ENCODE measurements at places on chromosomes 2 and 18.

GRCh38 chr18:47779381-47779780, 151.1 kb downstream of the SMAD2 start:
- DNase-seq = no peak

DNA sequence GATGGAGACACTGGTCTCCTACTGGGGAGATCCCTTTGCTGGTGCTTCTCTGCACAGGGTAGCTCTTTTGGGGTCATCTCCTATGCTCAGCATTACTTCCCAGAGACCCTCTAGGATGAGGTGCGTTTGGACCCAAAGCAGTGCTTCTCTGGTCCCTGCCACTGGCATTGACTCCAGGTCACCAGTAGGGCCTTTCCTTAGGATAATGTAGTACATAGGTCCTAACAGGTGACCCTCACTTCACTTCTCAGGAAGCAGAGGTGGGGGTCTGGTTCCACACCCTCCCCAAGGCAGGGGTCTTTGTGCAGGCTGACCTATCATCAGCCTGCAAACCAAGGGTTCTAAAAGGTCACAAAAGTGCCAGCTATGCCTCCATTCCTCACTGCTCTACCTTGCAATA, 145.8 kb upstream of the HS6ST1 start:
- DNase-seq = no peak

GRCh38 chr2:230582851-230583283, 129.8 kb upstream of the CAB39 start:
- DNase-seq = no peak

DNA sequence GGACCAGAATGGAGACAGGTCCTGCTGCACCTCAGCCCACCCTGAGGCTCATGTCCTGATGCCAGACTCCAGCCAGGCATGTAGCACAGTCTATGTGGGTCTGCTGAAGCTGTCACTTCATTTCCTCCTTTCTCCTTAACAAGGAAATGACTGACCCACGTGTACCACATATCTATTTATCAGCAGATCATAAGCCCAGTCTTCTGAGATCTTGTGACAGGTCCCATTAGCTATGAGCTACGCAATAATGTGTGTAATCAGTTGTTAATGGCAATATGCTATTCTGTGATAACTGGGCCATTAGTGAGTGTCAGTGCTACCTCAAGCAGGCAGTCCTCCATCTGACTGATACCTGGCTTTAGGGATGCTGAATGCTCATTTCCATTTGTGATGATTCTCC, 615.3 kb downstream of the BCL11A start:
- DNase-seq = no peak

- no peak for DNase-seq
Measured at GRCh38 chr2:109398366-109399015, 215.3 kb downstream of the SEPTIN10 start.

DNA sequence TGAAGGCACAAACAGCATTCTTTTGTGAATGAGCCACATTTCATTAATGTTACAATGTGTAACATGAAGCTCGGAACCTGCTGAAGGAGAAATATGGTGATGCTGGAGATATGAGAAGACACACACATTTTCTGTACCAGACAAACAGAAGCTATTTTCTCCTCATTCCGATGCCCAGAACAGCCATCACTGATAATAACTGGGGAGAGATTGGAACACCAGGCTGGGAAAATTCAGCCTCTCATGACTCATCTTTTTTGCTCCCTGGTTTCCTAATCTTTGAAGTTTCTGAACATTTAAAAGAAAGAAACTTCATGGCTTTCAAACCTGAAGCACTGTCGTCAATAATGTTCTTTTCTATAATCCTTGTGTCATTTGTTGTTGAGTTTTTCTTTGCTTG, 110.9 kb downstream of the LYPD6 start:
- no peak for DNase-seq

- DNase-seq = no peak
Measured at GRCh38 chr2:38528008-38528442, 74.7 kb downstream of the HNRNPLL start.

GRCh38 chr2:105969552-105969951, 224.5 kb downstream of the UXS1 start:
- peak; percentile 19 for DNase-seq

DNA sequence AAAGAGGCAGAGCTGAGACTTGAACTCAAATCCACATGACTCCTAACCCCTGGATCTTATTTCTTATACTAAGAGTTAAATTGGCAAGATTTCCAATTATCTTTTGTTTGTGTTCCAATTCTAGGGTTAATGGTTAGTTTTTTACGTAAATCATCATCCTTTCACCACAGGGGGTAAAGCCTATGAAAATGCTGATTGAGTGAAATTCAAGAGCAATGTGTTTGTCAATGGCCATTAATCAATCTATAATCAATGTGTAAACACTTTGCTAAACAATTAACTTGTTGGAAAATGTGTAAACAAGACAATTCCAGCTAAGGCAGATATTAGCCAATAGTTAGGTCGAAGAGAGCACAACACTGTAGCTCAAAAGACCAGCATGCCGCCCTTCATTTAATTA, 376.5 kb upstream of the ACVR2A start:
- no peak for DNase-seq
